ENCODE measurements at places on chromosomes 2 and 18. TPM values are rescaled to one million over a fixed set of nuclear protein-coding genes. Genes with fewer than 3 reads are reported as not detected.

Gene SFXN5
- total RNA-seq: 10.5 TPM

DNA sequence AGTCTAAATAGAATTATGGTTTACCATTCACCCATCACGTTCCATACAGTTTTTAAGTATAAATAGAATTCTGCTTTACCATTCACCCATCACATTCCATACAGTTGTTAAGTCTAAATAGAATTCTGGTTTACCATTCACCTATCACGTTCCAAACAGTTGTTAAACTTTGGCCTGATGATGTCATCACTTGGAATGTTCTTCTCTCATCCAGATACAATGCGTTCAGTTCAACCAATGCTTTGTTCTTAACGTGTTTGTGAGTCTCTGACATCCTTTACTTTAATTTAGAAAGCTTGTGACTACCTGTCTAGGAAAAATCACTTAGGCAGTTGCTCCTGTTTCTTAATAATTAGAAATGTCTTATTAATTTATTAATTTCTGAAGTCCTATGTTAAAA is 236.3 kb upstream of the RASGRP3 start:
- DNase-seq: no peak

DNA sequence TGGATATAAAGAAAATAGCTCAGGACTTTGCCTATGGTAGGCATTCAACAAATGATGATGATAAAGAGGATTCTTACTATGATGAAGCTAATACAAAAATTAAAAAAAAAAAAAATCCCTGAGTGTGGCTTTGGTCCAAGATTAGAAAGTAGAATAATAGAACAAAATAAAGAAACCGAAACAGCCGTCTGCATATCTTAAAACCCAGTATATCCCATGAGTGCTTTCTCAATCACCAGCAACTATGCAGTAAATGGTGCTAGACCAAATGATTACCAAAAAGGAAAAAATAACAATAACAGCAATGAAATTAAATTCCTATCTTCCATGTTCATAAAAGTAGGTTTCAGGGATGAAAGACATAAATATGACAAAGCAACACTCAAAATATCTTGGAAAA is 59.3 kb upstream of the DCC start:
- no peak for DNase-seq

- DNase-seq: no peak
Measured at GRCh38 chr2:19929226-19929625, 27.4 kb upstream of the TTC32 start.

- no peak for DNase-seq
Measured at GRCh38 chr2:184468826-184469225, 129.5 kb upstream of the ZNF804A start.
